ENCODE measurements at places on chromosomes 7 and 10.

GRCh38 chr10:75261813-75262705, 26.3 kb upstream of the COMTD1 start:
- DNase-seq, result no peak

- DNase-seq, result no peak
These were observed 8.1 kb upstream of the PDSS1 start for GRCh38 chr10:26689399-26689798.

- DNase-seq, result peak; percentile 1
These were observed 2.5 kb downstream of the ZEB1 start for GRCh38 chr10:31321396-31321941.

GRCh38 chr7:48781752-48782151, 142.6 kb upstream of the CDC14C start:
- no peak for DNase-seq

DNA sequence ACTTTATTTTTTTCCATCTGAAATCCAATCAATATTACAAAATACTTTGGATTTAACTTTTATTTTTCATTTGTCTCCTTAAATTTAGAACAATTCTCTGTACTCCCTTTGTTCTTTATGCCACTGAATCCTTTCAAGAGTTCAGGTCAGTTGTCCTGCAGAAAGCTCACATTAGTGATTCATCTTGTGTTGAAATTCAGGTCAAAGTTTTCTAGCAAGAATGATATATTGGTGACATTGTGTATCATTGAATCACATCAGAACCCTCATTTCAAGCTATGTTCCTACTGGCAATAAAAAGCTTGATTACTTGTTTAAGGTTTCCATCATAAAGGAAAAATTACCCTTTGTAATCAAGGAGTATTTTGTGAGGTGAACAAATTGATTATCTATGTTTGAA, 378.8 kb upstream of the STEAP1 start:
- no peak for DNase-seq

DNA sequence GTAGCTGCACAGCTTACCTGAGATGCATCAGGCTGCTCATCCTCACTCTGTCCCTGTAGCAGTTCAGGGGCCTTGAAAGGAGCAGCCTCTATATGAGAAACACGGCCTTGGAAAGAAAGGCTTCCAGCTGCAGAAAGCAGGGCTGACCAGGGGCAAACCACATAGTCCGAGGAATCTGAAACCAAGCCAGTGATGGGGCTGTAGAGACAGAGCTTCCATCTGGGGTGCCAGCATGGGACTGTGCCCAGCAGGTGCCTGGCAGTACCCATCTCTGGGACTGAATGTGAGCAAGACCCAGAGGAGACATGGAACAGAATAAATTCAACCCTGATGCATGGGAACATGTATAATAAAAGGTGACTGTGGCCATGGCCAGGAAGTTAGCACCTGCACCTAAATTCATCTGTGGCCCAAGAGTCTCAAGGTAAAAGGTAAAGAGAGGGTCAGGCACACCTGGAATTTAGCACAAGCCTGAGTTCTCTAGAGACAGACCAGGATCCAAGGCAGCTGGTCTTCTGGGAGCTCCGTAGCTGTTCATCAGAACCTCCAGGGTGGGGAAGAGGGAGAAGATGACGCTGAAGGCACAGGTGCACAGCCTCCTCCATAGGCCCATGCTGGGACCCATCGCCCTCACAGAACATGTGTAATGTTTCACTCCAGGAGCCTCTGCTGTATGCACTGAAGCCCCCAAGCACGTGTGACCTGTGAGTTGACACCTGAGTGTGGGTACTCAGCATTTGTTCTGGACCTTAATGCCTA, 25.3 kb downstream of the FRMPD2 start:
- DNase-seq, result no peak
